ENCODE measurements at places on chromosomes 4 and X.

DNA sequence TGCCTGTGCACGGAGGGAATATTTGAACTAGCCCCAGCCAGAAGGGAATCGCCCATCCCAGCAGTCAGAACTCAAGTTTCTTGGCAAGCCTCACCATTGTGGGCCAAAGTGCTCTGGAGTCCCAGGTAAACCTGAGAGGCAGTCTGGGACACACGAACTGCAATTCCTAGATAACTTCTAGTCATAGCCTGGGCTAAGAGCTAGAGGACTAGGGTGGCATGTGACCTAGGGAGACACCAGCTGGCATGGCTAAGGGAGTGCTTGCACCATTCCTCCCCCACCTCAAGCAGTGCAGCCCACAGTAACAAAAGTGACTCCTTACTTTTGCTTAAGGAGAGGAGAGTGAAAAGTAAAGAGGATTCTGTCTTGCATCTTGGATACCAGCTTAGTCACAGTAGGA, 935.2 kb downstream of the DMD start:
- DNase-seq, result no peak

- no peak for DNase-seq
Observed at GRCh38 chr4:114250439-114250891, 271.0 kb upstream of the ARSJ start.

GRCh38 chr4:6576512-6576911, 1.5 kb downstream of the MAN2B2 start:
- DNase-seq, result no peak

DNA sequence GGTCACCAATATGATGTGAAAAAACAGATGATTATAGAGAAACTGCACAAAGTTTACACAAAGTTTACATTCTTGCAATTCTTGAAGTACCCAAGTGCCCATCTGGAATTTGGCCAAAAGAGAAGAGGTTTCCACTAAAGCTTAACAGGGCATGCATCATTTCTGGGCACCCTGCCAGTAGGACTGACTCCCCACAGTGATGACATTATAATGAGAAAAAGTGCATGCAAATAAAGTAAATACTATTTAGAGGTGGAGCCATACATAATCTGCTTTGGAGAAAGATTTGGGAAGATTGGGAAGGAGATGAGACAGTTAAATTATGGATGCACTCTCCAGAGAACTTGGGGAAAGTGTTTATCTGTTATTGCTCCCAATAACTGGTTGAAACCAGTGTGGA, 93.7 kb upstream of the TRPC3 start:
- DNase-seq, result no peak

DNA sequence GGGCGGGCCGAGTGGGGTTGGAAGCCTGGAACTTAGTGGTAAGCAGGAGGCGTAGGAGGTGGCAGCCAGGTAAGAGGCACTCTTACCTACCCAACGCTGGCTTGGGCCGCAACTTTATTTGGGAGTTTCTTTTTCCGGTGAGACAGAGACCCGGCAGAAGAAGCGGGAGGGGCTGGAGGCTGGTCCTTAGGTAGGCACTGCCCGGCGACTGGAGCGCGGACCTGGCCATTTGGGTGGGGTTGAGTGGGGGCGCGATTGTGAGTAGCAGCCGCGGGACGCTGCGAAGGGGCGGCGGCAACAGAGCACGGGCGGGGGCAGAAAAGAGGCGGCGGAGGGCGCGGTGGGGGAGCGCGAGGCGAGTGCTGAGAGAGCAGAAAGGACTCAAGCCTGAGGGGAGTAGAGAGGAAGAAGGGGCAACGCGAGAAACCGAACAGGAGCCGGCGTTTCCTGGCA, 334 bp upstream of the POU4F2 start:
- DNase-seq, result no peak

GRCh38 chr4:152157629-152158028, 378.3 kb downstream of the FBXW7 start:
- no peak for DNase-seq

- no peak for DNase-seq
Observed at GRCh38 chr4:153075836-153076518, 128.3 kb upstream of the TRIM2 start.

- no peak for DNase-seq
Observed at GRCh38 chrX:130933358-130933757, 30.3 kb upstream of the ENOX2 start.

DNA sequence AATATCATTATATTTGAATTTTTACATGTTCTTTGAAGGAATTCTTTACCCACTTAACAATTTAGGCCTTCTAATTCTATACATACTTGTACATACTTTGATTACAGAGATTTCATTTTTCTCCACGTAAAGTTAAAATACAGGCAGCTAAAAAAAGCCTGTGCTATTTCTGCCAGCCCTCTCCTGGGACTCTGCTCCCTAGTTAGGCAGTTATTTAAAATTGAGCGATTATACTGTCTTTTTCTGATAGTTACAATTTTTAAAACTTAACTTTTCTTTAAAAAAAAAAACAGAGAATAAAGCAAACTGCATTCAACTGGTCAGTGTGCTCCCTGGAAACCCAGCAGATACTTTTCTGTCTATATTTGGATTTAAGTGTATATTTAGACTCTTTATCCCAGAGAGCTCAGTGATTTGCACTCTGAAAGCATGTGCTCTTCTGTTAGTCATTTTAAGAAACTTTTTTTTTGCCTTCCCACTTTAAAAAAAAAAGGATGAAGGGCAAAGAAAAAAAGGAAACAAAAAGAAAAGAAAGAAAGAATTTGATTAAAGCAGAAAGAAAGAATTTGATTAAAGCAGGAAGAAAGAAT, 18.1 kb upstream of the FAM241A start:
- DNase-seq, result no peak

DNA sequence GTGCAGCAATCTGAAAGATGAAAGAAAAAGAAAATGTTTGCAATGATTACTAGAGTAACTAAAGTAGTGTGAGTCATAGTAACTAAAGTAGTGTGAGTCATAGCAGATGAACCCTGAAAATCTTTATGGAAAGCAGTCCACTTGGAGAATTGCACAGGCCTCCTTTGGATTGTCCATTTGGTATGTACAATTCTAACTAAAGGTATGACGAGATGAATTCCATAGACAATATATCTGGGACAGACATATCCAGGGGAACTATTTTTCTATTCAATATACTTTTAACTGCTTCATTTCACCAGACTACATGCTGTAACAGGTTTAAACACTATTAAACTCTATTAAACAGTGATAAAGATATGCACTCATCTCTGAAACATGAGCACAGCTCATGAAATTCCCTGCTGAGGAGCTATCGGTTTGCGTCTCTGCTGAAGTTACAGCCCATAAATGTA, 798.7 kb downstream of the PCDH7 start:
- DNase-seq, result no peak

DNA sequence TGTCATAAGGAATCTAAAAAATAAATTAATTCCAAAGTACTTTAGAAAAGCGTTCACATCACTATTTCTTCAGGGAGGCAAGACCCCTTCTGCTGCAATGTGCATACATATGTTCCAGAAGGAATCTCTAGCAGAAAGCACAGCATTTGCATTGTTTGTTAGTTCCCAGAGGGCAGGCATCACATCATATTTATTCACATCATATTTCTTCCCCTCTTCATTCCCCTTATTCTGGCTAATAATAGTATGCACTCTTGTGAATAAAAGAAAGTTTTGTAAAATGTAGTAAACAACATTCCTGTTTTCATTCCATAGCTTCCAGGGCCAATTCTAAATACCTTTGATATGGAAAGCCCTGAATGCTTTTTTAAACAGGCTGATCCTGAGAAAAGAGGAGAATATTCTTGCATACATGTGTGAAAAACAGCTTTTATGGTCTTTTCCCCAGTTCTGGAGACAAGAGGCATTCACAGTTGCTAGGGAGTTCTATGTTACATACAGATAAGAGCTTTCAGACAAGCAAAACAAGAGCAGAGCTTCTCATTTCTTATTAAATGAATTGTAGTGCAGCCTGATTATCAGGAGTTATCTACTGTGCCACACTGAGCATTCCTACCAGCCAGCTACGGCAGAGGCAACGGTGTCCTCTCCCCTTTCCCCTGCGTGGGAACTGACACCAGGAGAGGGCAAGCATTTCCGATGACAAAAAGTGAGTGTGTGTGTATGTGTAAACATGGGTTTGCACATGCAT, 15.2 kb downstream of the GATB start:
- DNase-seq, result no peak

DNA sequence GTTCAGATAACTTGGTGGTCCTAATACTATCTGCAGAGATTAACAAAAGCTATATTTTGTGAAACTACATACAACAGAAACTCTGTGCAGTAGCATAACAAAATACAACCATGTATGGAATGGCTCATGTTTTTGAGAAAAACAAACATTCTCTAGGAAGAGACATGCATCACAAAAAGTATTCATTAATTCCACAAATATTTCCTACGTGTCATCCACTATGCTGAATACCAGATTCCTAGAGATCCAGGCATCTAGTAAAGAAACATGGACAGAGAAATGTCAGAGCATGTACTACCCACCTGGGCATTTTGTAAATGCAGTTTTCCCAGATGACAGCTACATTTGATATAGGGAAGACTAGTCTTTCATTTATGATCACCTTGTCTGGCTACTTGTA, 248.1 kb downstream of the OPHN1 start:
- no peak for DNase-seq

DNA sequence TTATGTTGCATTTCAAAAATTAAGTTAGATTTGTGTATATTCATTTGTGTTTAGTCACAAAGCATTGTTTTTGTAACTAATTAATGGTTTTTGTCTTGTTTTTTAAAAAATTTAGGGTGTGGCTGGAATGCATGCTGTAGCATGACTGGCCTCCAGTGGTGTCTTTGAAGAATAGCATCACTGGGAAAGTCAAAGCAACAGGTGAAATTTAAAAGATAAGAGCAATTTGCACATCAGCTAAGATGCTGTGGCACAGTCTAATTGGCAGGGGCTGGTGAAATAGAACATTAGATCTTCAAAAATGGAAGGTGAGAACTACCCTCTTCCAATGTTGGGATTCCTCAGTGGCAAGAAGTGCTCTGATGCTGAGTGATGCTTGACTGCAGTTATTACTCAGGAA, 45.3 kb downstream of the ANK2 start:
- DNase-seq, result peak; percentile 14

DNA sequence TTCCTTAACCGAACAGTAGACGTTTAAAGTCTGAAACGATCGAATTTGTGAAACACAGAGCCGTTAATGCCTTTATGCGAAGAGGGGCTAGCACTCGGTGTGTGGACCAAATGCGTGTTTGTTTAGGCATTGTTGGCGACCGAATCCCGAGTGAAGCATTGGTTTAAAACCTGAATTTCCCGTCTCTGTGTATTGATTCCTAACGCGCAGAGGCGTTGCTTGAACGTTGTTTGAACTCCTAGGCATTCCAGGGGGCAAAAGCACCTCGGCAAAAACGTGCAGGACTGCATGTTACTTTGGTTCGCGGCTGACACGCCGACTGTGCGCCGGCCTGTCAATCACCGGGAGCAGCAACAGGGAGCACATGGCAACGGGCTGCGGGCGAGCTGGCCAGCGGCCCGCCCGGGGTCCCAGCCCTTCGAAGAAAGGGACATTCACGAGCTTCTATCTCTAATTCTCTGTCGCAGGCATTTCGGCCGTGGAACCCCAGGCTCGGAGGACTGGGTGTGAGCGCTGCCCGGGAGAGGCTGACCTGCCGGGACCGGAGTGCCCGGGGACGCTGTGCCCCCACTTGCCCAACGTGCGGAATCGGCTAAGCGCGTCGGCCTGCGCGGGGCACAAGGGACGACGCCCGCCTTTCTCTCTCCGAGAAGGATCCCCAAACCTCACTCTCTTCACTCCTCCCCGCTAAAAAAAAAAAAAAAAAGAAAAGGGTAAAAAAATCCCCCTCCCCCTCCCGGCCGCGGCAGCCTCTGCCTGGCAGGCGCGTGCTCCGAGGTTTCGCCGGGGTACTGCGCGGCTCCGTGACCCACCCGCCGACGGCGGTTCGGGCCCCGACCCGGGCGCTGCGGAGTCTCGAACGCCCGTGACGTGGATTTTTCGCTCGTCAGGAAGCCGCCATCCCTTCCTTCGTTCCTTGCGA, 810 bp downstream of the SPRY1 start:
- DNase-seq, result peak; percentile 80

- no peak for DNase-seq
Observed at GRCh38 chr4:171582961-171583581, 230.1 kb upstream of the GALNTL6 start.

GRCh38 chr4:52945326-52945898, 83.3 kb downstream of the RASL11B start:
- DNase-seq, result no peak

GRCh38 chr4:181550381-181550780, 692.8 kb upstream of the TENM3 start:
- DNase-seq, result no peak

DNA sequence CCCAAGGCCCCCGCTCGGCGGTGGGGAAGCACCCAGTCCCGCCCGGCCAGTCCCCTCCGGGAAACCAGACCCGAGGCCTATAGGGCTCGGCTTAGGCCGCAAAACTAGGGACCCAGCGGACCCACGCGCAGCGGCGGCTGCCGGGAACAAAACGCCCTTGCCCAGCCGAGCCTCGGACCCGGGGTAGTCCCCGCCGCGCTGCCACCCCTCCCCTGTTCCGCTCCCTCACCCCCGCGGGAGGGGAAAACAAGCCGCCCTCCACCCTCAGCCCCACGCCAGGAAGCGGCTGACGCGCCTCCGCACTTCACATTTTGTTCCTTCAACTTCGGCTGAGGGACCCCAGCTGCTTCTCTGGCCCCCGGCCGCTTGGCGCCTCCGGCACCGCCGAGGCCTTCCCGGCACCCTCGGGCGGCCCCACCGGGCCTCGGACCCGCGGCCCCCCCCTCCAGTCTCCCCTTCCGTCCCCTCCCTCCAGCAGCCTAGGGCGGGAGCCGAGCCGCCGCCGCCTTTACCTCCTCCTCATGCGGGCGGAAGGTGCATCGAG, 694 bp downstream of the PDS5A start:
- peak; percentile 78 for DNase-seq

DNA sequence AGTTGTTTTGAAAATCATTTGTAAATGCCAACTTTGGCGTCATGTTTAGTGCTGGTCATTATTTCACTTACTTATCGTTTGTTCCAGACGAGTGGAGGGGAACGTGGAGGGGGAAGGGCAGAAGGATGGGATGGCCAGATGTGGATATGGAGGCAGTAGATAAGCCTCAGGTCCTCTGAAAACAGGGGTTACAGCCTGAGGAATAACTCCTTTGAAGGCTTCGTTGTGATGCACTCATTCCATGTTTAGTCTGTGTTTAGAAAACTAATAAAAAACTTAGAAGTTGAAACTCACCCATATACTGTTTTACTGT, 1.1 kb downstream of the MOB1B start:
- DNase-seq, result peak; percentile 9

DNA sequence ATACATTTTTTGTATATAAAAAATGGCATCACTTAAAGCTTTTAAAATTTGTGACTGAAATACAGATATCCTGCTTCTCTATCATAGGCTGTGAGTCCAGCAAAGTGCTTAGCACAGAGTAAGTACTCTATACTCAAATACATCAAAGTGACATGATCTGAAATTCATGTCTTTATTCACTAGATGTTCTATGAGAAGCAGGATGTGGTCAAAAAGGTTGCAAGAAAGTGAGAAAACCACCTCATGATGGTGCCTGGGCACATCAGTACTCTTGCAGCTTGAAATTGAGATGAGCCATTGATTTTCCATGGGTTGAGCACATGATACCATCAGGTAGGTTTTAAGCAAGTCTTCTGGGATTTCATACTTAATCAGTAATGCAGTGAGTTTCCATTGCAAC, 20.4 kb upstream of the SFRP2 start:
- no peak for DNase-seq

- no peak for DNase-seq
Observed at GRCh38 chr4:168835880-168836454, 174.1 kb downstream of the CBR4 start.

GRCh38 chr4:171846232-171846631, 33.0 kb downstream of the GALNTL6 start:
- peak; percentile 57 for DNase-seq
